ENCODE measurements at places on chromosomes 6 and 20.

- no peak for DNase-seq
These were observed 95.7 kb downstream of the FILIP1 start for GRCh38 chr6:75397656-75398465.

- DNase-seq = no peak
These were observed 246.0 kb upstream of the EXOC2 start for GRCh38 chr6:938916-939315.

- no peak for DNase-seq
These were observed 102.6 kb upstream of the TNFAIP3 start for GRCh38 chr6:137764464-137764863.

GRCh38 chr6:46964716-46965519, 43.2 kb upstream of the ADGRF5 start:
- no peak for DNase-seq

GRCh38 chr6:120875900-120876299, 458.4 kb downstream of the TBC1D32 start:
- DNase-seq = no peak

GRCh38 chr6:112745765-112746164, 398.6 kb downstream of the RFPL4B start:
- DNase-seq = no peak

GRCh38 chr6:1086446-1087153, 225.3 kb upstream of the FOXQ1 start:
- no peak for DNase-seq

- no peak for DNase-seq
These were observed 34.6 kb downstream of the PPP1R14C start for GRCh38 chr6:150177259-150177951.

GRCh38 chr20:6838181-6838826, 70.8 kb downstream of the BMP2 start:
- DNase-seq = no peak

DNA sequence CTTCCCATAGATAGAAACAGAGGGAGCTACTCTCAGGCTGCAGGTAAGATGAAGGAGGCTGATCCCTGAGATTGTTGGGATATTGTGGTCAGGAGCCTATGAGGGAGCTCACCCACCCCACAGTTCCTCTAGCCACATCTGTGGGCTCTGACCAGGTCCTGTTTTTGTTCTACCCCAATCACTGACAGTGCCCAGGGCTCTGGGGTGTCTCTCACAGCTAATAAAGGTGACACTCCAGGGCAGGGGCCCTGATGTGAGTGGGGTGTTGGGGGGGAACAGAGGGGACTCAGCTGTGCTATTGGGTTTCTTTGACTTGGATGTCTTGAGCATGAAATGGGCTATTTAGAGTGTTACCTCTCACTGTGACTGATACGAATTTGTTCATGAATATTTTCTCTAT, 2.8 kb downstream of the HLA-F start:
- DNase-seq = no peak

DNA sequence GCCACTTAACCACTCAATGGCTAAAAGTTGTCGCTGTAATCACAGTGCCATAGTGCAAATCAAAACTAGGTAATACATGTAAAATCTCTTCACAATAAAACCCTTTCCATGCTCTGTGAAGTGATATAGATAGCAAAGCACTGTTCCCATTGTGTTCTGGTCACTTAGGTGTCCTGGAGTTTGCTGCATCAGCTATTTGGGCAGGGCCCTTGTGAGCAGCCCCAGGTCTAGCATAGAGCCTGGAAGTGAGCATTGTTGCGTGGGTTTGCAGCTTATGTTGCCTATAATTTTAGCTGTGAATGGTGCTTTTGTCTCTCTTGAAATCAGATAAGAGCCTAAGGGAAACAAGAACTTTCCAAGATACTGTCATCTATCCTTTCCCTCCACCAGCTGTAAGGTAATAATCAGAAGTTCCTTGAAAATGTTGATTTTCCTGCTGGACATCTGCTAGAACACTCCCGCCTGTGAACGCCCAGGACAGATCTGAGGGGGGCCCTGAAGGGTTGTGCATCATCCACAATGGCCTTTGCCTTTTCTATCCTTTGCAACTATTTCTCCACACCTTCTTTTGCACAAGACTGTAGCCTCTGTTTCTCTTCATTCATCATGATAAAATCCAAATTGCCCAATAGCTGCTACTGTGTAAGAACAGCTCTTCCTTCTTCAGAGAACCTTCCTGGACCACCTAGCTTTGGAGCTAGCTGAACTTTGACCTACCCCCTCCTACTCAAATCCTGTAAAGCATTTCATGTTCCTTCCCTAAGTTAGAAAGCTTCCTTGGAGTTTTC, 57.0 kb downstream of the TNFAIP3 start:
- no peak for DNase-seq

DNA sequence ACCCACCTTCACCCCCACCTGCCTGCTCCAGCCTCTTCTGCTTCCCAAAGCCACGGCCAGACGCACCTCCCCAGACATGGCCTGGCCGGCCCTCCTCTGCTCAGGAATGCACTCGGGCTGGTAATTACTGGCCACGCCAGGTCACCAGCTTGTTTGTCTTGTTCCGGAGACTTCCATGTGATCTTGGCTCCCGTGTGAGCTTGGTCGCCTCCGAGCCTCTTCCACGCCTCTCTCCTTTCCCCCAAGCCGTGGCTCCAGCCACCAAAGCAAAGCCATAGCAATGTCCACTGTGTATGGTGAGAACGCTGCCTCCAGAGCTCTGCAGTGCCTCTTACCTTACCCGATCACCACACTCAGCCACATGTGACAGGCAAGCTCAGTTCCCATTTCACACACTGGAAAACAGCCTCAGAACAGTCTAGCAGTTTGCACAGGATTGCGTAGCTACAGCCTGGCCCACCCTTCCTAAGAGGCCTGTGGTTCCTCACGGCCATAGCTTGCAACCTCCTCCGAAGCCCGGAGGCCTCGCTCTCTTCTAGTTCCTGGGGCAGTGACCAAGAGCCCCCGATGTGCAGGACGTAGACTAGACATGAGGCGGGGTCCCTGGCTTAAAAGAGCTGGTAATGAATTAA, 48.1 kb upstream of the AFDN start:
- no peak for DNase-seq

DNA sequence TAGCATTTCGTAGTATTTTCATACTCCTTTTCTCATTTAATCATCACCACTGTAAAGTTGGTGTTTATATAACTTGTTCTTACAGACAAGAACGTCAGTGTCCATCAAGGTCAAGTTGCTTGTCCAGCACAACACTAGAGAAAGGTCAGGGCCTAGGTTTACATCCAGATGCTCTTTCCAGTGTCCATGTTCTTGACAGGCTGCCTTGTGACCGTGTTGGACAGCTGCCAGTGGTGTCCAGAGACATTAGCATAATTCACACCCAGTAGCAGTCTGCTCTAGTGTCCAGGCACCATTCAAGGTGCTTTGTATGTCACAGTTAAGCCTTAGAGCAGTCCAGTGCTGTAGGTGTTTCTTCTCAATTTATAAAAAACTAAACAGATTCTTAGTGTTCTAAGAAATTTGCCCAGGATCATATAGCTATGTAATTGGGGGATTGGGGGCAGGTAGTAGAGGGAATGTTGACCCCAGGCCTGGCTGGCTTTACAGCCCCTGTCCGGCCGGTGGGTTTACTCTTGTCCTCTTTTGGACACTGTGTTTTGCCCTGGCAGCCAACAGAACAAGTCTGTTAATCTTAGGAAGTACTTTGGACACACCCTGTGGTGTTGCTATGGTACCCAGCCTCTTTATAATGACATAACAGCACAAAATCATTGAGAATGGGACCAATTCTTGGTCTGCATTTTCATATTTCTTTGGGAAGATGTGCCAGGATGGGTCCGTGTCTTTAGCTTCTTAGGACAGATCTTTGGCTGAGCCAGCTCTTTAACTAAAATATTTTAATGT, 8.0 kb downstream of the STK35 start:
- no peak for DNase-seq

DNA sequence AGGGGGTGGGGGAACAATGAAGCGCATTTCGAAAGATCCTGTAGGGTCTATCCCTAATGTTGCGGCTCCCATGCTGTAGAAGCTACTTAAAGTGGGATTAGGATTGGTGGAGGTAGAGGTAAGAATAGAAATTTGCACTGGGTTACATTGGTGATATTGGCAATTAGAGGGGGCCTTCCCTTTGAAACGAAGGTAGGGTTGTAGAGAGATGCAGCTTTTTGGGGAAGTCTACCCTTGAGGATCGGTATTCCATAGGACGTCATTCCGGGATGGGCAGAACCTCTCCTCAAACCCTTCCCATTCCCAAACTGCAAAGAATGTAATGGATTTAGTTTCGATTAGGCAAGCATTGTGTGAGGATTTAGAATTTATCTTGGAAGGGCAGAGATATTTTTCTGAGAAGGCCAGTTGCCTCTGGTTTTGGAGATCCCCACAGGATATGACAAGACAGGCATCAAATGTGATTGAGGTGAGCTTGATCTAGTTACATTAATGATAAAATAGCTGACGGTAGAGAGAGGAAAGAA, 5.4 kb upstream of the ZNFX1 start:
- no peak for DNase-seq

- DNase-seq = no peak
These were observed 52.5 kb downstream of the RPS12 start for GRCh38 chr6:132866762-132867449.

- no peak for DNase-seq
These were observed 37.3 kb downstream of the IPCEF1 start for GRCh38 chr6:154319231-154319858.

DNA sequence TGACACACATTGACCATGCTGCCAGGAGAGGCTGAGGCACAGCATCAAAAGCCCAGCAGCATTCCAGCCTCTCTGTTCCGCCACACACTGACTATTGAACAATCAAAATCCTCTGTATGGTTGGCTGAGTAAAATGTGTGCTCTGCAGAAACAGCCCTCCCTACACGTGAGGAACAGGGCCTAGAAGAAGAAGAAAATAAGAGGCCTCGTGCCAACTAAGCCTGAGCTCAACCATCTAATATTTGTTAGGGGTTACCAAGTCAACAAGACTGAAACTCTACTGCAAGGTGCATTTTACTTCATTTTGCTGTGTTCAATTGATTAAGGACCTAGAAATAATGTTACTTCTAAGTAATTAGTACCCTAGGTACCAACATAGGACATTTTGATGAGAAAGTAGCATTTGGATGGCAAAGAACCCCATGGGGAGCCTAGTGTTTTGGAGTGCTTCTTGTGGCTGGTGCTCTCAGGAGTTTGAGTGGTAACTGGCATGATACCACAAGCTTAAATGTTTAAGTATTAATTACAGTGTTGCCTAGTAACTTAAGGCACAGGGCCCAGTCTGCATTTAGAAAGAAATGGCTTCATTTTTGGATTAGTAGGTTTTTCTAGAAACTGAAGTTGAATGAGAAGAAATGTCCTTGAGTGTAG, 146.6 kb upstream of the PLN start:
- DNase-seq = no peak

- DNase-seq = no peak
These were observed 100.9 kb upstream of the TCF21 start for GRCh38 chr6:133787859-133788505.

DNA sequence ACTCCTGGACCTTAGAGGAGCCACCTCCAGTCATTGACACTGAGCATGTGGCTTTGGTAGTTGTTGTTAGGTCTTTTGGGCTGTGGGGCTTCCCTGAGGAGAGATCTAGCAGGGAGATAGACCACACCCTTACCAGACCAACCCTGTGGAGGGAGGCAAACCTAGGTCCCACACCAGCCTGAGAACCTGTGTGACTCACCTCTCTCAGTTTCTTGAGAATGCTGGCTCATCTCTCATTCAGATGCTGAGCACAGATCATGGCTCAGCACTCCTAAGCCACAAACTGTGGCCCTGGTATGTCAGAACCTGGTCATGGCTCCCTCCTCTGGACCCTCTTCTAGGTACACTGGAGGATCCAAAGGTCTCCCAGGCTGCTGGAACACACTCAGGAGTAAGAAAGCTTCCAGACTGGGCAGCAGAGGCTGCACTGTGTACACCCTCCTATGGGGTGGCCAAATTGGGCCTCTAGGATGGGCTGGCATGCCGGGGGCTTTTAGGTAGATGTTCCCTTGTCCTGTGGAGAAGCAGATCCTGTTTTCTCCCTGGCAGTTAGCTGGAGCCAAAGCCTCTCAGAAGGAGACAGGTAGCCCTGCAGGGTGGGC, 1294.5 kb downstream of the KHDRBS2 start:
- no peak for DNase-seq

DNA sequence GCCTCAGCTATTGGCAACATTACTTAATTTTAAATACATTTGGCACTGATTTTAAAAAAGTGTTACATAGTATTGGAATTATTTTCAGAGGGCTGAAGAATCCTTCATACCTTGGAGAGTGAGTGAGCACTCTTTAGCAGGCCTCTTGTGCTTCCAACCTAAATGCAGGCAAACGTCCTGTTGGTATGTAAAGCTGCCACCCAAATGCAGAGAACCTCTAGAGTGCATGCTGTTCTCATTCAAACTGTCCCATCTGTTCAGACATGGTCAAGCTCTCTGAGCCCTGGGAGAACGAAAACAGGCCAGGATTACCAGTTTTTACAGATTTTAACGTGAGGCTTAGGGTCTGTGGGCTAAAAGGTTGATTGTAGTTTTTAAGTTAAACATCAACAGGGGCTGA, 378.0 kb upstream of the FLRT3 start:
- no peak for DNase-seq

DNA sequence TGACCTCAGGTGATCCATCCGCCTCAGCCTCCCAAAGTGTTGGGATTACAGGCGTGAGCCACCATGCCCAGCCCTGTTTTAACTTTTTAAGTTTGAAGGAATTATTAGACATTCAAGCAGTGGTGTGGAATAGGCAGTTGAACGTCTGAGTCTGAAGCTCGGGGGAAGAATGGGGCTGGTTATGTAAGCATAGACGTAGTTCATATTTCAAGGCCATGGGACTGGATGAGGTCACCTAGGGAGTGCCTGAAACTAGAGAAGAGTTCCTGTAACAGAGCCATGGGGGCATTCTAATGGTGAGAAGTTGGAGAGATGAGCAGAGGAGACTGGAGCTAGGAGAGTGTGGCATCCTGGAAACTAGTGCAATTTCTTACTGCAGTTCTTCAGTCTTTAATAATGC, 6.4 kb downstream of the CDKAL1 start:
- no peak for DNase-seq

DNA sequence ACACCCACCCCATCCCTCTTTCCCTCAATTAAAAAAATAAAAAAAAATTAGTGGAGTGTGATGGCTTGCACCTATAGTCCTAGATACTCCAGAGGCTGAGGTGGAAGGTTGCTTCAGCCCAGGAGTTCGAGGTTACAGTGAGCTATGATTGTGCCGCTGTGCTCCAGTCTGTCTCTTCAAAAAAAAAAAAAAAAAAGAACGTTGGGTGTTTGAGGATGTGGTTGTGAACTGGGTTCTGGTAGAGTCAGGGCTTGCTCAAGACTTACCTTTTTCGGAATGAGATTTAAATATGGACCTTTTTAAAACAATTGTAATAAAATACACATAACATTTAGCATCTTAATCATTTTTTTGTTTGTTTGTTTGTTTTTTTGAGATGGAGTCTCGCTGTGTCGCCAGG, 211.9 kb downstream of the OR2B2 start:
- DNase-seq = no peak

GRCh38 chr6:106874481-106874880, 100.0 kb downstream of the CD24 start:
- no peak for DNase-seq

GRCh38 chr20:25223765-25224720, 23.8 kb upstream of the PYGB start:
- no peak for DNase-seq

GRCh38 chr6:82602776-82603175, 239.2 kb downstream of the TPBG start:
- DNase-seq = no peak

- no peak for DNase-seq
These were observed 328.2 kb upstream of the JAG1 start for GRCh38 chr20:11001764-11002540.

- DNase-seq = no peak
These were observed 36.9 kb upstream of the EPB41L1 start for GRCh38 chr20:36117638-36118037.
